ENCODE measurements at places on chromosomes 12 and 14.

DNA sequence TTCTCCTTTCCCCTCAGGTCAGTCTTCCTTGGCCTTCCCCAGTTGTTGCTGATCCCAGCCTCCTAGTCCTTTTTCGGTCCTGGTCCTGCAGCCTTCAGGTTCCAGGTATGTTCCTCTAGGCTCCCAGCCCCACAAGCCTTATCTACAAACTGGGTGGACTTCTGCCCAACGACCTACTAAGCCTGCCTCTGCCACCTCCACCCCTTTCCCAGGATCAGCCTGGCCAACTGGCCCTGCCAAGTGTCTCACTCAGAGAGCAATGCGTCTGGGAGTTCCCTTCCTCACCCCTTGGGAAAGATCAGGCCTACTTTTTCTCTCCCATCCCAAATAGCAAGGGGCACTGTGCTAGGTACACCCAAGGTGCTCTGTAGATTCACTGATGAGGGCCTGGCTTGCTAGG lies at the start of gene SERPINA12:
Gene SERPINA12 (minus strand): TSS at position 114 of the 400 bp plus-strand sequence. CDS start 11,072 bp downstream, outside the sequence.
- DNase-seq = no peak

- no peak for DNase-seq
Measured at GRCh38 chr12:8145754-8146441, 10.9 kb upstream of the ZNF705A start.

GRCh38 chr14:105022276-105022670 lies 1.4 kb upstream of the CDCA4 start:
- no peak for DNase-seq

GRCh38 chr14:90829677-90830076 lies 13.4 kb upstream of the TTC7B start:
- no peak for DNase-seq

DNA sequence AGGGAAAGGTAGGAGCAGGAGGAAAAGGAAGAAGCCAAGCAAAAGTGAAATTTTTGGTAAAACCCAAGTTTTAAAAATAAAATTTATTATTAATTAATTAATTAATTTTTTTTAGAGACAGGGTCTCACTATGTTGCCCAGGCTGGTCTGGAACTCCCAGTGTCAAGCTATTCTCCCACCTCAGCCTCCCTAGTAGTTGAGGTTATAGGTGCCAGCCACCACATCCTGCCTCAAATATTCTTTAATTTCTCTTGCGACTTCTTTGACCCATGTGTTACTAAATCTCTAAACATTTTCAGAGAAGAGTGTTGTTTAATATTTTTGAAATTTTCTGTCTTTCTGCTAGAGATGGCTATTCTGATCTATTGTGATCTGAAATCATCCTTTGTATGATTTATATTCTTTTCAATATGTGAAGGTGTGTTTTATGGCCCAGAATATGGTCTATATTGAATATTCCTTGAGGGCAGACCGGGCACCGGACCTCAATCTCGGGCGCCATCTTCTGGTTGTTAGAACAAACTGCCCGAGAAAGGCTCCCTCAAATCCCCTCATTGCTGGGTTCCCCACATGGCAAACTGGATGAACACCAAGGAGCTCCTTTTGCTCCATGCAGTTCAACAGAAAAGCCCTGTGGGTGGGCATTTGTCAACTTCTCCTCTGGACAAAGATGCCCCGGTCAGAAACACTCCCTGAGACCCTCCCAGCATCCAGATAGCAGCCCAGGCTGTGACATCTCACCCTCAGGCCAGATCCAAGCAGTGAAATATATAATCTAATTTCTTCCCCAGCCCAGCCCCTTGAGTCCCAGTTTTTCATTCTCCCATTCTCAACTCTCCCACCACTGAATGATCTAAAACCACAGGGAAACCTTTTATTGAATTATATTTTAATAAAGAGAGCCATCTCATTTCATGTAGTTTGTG lies 110.5 kb downstream of the ASCL4 start:
- DNase-seq = peak; percentile 30

- DNase-seq = peak; percentile 81
Measured at GRCh38 chr12:63826006-63826585, 18.4 kb upstream of the SRGAP1 start.

DNA sequence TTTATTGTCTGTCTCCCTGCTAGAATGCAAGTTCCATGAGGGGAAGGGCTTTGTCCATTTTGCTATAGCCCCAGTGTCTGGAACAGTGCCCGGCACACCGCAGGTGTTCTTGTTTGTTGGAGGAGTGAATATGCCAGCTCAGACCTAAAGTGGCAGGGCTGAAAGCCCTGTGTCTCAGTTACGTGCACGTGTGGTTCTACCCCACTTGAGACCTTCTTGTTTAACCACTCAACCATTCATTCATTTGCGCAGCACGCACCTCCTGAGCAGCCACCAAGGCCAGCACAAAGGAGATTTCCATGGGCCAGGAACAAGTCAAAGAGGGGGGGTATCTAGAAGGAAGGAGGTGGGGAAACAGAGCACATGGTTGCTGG lies 338.0 kb upstream of the FKBP4 start:
- no peak for DNase-seq

- DNase-seq = no peak
Measured at GRCh38 chr14:97311411-97311810, 514.2 kb downstream of the VRK1 start.

- no peak for DNase-seq
Measured at GRCh38 chr12:79935624-79936345, 888 bp upstream of the PPP1R12A start.

GRCh38 chr14:76971549-76971948 lies 57.0 kb downstream of the IRF2BPL start:
- DNase-seq = no peak

- DNase-seq = no peak
Measured at GRCh38 chr12:63766498-63766897, 13.2 kb upstream of the RXYLT1 start.

DNA sequence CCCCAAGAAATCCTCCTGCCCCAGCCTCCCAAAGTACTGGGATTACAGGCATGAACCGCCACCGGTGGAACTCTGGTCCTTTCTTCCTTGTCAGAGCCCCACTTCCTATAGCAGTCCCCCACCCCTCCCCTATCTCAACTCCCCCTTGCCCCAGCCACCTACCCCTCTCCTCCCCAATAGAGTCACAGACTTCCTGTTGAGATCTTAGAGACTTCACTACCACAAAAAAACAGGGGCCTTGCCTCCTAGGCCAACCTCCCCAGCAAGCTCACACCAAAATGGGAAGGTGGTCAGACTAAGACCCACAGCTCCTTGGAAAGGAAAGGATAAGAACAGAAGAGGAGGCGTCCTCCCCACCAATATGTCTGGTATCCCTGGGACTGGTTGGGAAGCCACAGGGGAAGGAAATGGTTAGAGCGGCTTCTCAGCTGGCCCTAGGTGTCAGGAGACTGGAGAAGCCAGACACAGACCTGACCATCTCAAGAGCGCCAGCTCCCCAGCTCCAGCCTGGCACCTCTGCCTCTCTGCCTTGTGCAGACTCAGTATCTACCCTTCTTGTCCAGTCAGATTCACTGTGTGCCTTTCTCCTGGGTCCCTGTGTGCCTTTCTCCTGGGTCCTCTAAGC lies 8.5 kb downstream of the ITGB7 start:
- DNase-seq = no peak

DNA sequence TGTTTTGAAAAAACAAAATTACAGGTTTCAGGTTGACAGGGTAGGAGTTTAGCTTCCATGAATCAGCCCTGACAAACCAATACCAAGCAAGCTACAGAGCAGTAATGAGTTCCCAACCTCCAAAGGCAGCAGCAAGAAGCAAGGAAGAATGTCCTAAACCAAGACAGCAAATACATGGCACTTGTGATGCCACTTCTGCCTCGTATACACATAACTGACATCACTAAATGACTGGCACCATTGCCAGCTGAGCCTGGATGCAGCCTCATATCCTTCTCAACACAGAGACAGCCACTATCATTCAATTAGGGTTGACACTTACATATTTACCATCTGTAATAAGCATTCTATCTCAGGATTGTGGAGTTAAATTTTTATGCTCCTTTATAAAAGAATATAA lies 35.0 kb upstream of the MDM1 start:
- DNase-seq = no peak

DNA sequence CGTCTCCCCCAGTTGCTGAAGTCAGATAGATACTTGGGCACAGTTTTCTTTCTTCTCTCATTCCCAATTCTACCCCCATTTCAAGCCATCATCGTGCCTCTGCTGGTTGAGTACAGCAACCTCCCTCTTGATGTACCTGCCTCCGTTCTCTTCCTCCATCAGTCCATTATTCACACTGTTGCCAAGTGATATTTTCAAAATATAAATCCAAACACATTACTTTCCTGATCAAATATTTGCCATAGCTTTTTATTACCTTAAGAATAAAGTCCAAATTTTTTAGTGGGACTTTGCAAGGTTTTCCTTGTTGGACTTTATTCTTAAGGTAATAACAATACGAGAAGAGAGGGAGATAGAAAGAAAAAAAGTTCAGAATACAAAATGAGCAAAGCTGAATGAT lies 18.6 kb upstream of the SSPN start:
- DNase-seq = no peak

- DNase-seq = no peak
Measured at GRCh38 chr12:94165670-94166364, 17.4 kb downstream of the PLXNC1 start.

GRCh38 chr14:75335571-75335970 lies 56.9 kb downstream of the FOS start:
- DNase-seq = peak; percentile 77

DNA sequence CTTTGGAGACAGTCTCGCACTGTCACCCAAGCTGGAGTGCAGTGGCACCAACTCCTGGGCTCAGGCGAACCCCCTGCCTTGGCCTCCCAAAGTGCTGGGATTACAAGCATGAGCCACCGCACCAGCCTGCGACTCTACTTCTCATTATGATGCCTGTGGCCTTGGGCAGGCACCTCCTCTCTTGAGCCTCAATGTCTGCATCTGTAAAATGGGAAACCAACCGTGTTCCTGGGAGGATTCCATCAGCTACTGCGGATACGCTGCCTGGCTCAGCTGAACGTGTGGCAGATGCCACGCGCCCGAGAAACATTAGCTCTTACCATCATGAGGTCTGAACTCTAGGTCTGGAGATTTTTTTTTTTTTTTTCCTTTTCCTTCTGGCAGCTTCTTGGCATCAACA lies 5.8 kb downstream of the TESC start:
- DNase-seq = no peak

DNA sequence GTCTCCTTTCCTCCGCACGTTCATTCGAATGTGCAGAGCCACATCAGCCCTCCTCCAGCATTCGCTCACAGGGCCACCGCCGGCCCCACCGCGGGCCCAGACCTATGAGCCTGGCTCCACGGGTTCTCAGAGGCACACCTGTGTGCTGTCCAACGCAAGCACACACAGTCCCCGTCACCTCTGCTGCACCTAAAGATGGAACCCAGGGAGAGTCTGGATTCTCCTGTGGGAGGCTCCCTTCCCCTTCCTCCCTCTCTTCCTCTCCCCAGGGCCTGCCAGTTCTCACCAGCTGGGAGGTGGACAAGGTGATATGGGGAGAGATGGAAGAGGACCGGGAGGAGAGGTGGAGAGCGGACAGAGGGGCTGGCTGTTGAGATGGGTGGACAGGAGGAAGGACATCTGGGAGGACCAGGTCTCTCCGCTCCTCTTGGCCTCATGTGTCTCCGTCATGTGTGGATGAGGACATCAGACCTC lies 4.9 kb upstream of the AQP6 start:
- DNase-seq = no peak

- DNase-seq = no peak
Measured at GRCh38 chr12:5900533-5901205, 44.4 kb downstream of the ANO2 start.

- DNase-seq = no peak
Measured at GRCh38 chr12:27243006-27243405, 1.1 kb upstream of the STK38L start.

GRCh38 chr12:633731-634130 lies 29.5 kb downstream of the NINJ2 start:
- no peak for DNase-seq

GRCh38 chr12:22313286-22313962 lies 21.1 kb downstream of the ST8SIA1 start:
- DNase-seq = no peak

DNA sequence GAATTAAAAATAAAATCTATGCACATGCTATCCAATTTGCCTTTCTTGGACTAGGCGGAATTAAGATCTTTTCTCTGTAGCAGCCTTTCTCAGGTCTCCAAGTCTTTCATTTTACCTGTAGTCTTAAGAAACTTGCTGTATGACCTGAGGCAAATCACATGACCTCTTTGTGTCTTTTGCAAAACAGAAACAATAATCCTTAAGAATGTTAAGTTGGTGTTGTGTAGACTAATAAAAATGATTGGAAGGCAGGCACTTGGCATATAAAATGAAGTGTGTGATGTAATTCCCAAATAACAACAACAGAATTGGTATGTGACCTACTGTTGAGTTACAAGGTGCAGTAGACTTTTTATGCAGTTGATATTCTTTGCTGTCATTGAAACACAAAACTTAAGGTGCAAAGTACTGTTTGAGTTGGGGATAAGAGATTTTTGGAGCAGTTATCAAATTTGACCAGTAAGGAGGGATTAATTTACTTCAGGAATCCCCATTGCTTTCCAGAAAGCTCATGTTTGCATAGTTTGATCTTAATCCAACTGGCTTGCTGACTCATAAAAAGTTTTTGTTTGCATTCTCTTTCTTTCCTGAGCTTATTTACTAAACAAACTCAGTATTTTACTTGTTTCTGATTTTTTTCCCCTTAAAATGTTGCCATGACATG lies 51.4 kb downstream of the SUSD6 start:
- DNase-seq = no peak

- no peak for DNase-seq
Measured at GRCh38 chr12:56866493-56866892, 67.7 kb downstream of the SDR9C7 start.

DNA sequence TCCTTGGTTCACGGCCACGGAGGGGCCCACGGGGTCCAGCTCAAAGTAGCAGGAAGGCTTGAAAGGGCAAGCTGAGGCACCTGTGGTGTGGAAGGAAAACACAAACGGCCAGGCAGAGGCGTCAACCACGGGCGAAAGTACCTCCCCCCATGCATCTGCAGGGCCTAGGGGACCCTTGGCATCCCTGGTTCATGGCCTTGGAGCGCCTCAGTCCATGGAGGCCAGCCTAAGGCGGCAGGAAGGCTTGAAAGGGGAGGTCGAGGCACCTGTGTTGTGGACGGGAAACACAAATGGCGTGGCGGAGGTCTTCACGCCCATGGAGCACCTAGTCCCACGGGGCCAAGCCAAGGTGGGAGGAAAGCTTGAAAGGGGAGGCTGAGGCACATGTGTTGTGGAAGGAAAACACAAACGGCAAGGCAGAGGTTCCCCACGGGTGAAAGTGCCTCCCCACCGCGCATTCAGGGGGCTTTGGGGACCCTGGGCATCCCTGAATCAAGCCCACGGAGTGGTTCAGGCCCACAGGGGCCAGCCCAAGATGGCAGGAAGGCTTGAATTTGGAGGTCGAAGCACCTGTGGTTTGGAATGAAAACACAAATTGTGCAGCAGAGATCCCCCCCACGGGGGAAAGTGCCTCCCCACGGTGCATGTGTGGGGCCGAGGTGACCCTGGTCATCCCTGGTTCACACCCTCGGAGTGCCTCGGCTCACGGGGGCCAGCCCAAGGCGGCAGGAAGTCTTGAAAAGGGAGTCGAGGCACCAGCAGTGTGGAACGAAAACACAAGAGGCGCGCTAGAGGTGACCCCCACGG lies 380.8 kb downstream of the ALG10 start:
- DNase-seq = no peak

- DNase-seq = no peak
Measured at GRCh38 chr14:85616386-85616885, 86.5 kb downstream of the FLRT2 start.
